ENCODE measurements at places on chromosomes 6 and 20.

- DNase-seq: no peak
Observed at GRCh38 chr20:19449051-19449450, 236.6 kb downstream of the SLC24A3 start.

DNA sequence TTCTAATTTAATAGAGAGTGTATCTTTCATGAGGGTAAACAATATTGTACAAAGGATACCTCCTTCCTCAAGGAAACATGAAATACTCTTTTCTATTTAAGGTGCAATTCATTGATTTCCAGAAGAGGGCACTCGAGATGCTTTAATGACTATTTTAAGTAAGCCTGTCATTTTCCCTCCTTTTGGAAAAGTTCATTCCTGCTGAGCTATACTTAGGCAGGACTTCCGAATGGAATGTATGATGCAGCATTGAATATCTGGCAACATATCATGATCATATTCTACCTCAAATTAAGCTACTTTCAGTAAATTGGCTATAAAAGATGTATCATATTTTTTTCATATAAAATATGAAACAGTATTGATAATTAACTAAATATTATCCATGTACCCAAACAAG, 5.0 kb downstream of the DST start:
- DNase-seq: no peak

GRCh38 chr6:55714831-55715230, 135.8 kb upstream of the HMGCLL1 start:
- no peak for DNase-seq

DNA sequence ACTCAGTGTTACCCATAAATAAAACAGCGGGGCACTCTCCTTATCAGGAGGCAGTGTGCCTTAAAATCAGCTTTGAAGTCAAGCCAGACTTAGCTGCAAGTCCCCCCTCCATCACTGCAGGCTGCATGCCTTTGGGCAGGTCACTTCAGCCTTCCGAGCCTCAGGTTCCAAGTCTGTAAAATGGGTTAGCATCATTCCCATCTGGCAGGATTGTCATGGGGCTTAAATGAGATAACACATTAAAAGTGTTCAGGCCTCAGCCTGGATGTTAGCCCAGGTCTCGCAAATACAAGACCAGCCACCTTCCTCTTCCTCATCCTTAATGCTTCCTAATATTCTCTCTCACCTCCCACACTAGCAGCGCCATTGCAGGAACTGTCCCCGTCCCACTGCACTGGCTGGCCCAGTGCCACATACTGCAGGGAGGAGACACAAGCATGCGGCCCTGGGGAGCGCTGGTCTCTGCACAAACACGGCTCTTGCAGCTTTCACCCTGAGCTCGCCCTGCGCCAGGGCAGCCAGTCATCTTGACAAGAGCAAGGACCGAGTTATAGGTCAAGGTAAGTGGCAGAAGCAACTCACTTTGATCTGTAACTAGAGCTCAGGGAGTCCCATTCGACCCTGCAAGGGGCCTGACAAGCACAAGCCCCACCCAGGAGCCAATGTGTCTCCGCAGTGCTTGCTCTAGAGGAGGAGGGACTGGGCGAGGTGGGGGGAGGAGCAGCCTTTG, 564.6 kb upstream of the AGPAT4 start:
- no peak for DNase-seq

GRCh38 chr20:1467355-1468116, 887 bp upstream of the NSFL1C start:
- DNase-seq: peak; percentile 14

DNA sequence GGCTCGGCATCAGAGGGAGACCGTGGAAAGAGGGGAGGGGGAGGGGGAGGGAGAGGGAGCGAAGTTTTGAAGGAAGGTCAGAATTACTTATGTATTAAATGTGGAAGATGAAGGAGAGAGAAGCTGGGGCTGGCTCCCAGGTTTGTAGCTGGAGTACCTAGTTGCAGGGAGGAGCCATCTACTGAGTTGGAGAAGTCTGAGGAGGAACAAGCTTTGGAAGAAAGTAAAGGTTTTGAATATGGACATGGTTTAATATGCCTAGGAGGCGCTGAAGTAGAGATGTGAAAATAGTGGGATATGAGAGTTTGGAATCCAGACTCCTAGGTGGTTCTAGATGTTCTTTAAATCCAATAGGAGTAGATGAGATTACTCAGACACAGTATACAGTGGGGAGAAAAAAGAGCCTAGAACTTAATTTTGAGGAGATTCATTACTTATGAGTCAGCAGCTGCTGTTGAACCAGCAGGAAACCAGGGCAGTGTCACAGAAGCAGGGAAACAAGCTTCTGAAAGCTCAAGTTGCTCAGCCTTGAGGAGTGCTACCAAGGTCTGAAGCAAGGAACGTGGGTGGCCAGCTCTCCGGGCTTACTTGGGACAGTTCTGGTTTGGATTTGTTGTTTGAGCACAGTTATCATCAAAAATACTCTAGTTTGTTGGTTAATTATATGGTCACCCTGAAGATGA, 149.3 kb downstream of the UTRN start:
- no peak for DNase-seq

- DNase-seq: no peak
Observed at GRCh38 chr6:127272576-127272975, 5.9 kb downstream of the RNF146 start.

GRCh38 chr6:166927240-166927934, 29.0 kb downstream of the RNASET2 start:
- no peak for DNase-seq

DNA sequence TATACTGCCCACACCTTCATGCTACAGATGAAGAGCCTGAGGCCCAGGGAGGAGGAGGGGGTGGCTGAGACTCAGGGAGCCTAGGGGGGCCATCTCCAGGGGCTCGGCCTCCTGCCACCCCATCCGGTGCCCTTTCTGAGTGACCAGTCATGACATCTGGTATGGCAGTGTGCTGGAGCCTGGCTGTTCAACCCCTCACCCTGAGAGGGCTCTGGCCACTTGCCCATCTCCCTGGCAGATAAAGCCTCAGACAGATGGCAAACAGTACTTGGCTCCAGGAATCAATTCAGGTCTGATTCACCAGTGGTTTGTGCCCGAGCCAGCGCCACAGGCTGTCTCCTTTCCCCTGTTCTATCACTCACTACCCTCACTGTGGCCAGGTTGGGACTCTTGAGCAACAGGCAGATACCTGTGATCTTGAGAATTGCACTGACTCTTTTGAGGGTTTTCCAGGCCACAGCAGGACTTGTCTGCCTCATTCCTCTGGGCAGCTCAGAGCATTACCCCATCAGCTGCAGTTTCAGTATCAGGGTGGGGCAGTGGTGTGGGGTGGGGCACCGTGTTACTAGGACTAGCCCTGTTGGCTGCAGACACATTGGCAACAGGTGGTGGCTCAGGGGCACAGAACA, 22.8 kb downstream of the SRSF3 start:
- no peak for DNase-seq

DNA sequence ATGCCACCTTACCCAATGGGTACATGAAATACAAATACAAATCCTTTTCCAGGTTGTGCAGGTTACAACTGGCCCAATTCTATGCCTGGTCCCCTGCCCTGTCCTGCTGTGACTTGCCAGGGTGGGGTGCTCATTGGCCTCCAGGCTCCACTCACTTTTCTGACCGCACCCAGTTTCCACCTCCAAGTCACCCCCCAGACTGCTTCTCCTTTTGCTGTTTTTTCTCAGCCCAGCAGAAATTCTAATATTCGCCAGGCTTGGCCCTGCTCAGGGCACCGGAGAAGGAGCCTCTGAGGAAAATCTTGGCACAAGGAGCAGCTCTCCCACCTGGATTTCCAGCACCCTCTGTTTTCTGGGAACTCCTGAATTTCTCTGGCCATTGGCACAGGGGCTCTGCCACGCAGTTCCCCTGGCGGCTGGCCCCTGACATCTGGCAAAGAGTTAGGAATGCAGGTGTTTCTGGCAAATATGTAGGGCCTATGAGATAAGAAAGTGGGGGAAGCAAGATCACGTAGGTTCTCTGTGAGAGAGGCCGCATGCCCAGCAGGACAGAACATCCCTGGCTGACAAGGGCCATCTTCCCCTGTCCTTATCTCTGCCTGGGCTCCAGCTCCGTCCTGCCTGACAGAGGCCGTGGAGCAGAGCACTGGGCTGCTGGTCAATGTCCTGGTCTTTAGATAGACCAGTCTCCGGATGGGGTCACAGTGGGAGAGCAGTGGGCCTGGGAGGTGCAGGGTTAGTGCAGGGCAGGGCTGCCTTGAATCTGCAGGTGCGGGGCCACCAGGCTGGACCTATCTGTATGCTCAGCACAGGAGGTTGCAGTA, 2.9 kb upstream of the RAET1E start:
- no peak for DNase-seq

DNA sequence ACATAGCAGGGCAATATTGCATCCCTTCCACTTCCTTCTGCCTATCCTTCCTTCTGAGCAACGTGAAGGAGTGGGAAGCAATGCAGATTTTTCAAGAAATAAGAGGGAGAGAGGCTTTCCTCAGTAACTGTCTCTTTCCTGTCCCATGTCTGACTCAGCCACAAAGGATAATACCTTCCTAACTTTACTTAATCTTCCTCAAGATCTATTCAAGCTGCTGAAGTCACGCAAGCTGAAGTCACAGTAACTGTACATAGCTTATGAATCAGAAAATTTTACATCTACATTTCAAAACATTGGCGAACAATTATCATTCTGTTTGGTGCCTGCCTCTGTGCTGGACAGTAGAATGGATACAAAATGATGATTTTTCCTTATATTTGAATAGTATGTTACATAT, 86.4 kb upstream of the POU3F2 start:
- no peak for DNase-seq

- no peak for DNase-seq
Observed at GRCh38 chr6:74964871-74965441, 240.9 kb downstream of the COL12A1 start.

DNA sequence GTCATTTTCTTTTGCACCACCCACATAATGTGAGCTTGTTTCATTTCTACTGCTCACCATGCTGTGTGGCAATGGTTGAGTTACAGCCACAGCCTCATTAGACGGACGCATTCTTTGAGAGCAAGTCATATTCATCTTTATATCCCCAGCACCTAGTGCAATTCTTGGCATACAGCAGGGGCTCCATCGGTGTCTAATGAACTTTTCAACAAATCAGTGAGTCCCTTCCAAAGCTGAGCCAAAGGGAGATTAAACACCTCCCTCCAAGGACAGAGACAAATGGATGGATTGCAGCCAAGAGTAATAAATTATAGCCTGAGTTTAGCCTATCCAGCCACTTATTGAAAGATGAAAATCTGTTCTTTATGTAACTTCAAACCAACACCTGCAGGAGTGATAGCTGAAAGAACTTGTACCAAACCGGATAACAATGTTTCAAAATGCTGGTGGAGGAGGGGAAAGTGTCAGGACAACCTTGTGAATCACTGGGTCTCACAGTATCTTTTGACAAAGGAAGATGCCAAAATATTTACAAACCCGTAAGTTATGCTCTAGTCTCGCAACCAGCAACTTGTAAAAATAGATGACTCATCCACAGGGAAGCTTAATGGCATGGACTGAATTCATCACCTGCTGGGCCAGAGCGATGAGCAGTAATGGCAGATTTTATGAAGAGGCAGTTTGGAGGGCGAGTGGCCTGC, 139.0 kb downstream of the PXDC1 start:
- no peak for DNase-seq
